ENCODE measurements at places on chromosomes 6 and 20.

GRCh38 chr6:123417535-123417934, 219.2 kb downstream of the TRDN start:
- no peak for DNase-seq

- DNase-seq, result no peak
These were observed 102.6 kb downstream of the IBTK start for GRCh38 chr6:82144852-82145340.

GRCh38 chr6:7258231-7258763, 54.7 kb downstream of the SSR1 start:
- no peak for DNase-seq

GRCh38 chr6:82909551-82909950, 156.1 kb downstream of the UBE3D start:
- no peak for DNase-seq
